Renal cortical epithelial cell (primary cell): ENCODE measurements at places on chromosomes 7 and 10.

DNA sequence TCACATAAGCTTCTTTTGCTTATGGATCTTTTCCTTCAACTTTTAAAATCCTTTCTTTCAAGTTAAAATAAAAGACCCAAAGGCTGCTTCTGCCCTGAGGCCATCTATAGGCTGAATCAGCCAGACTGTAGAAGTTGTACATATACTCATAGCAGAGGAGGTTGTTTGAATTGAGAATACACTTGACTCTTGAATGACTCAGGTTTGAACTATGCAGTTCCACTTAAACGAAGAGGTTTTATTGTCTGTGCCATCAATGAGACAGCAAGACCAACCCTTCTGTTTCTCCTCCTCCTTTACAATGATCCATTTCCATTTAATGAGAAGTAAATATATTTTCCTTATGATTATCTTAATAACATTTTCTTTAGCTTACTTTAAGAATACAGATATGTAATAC is 5.8 kb downstream of the ZNF365 start:
- DNase-seq: peak; percentile 77

DNA sequence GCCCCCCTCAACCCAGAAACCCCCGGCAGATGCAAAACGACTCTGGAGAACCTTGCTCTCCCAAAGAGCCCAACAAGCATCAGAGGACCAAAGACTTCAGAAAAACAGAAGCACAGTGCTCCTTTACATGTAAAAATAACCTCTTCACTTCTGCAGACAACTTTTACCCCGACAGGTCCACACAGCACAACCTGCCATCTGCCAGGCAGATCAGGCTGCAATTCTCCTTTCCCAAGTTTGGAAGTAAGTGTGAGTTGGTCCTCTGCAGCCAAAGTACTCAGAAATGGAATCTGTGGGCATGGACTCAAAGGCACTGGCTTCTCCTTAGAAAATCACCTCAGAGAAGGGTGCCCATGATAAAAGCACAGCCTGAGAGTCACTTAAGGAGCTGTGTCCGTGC is 26.0 kb downstream of the DOCK4 start:
- no peak for DNase-seq

DNA sequence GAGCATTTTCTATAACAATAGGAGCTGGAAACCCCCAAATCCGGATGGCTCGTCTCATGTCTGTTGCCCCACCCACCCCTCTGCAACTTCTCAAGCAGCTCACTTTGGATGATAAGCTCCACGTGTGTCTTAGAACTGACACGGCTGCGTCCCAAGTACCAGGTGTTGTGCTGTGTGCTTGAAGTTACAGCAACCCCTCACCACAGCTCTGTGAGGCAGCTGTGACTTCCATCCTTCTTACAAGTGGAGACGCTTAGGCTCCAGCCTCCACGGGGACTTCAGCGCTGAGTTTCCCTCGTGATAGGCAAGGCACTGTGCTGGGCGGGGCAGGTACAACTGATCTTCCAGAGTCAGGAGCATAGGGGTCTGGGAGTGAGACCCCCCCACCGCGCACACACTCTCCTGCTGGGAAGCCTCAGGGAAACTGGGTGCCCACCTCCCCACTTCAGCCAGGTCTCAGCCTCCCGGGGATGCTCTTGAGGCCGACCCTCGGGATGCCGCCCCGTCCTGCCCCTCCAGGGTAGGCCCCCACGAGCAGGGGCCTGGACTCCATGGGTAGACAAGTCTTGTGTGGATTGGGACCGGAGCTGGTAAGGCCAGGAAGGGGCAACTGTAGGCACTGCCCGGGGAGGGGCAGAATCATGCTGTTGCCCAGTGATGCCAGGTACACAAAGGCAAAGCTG is 31.4 kb downstream of the EN2 start:
- DNase-seq: no peak

GRCh38 chr7:18534481-18534880 is 38.9 kb downstream of the HDAC9 start:
- DNase-seq: no peak

DNA sequence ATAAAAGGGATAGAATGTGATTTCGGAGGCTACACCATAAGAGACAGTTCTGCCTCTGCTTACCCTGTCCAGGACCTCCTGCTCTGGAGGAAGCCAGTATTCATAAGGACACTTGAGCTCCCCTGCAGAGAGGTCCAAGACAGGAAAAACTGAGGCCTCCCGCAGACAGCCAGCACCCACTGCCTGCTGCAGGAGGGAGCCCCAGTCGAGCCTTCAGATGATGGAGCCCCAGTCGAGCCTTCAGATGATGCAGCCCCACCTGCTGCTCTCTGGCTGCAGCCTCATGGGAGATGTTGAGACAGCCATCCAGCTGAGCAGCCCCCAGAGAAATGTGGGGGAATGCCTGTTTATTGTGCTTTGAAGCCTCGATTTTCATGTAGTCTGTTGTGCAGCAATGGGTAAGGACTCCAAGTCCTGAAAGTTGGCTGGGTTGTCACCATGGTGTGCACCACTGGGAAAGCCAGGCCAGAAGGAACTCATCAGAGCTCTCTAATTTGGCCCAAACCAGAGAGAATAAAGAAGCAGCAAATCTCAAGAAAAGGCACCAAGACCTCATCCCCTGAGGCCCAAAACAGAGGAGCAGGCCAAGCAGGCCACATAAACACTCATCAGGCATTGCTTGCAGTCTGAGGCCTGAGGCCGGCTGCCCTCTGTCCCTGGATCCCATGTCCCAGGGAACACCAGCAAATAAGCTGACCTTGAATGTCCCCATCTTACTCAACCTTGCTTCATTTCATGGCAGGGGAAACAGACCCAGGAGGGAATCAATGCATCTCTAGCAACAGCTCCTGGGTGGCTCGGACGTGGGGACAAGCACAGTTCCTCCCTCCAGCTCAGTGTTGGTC is 30.9 kb downstream of the CALML5 start:
- DNase-seq: no peak

GRCh38 chr7:37070471-37070870 is 346.2 kb upstream of the AOAH start:
- no peak for DNase-seq

DNA sequence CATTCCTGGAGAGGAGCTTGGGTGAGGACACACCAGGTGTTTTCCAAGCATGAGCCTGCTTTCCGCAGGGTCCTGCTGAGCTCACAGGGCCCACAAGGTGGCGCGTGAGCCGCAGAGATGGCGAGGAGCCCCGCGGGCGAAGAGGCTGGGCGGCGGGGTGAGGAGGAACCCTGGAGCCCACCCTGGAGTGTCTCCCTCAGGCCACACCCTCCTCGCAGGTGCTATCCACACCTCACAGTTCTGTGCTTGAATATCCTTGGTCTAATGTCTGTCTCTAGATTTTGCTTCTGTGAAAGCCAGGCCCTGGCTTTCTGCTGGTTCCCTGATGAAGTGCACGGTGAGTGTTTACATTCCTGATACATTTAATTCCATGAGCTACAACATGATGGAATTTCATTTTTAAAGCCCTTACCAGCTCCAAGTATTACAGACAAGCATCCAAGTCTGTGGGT is 433.6 kb downstream of the ACTR3B start:
- no peak for DNase-seq

GRCh38 chr10:17904564-17904963 is 47.2 kb upstream of the SLC39A12 start:
- no peak for DNase-seq

DNA sequence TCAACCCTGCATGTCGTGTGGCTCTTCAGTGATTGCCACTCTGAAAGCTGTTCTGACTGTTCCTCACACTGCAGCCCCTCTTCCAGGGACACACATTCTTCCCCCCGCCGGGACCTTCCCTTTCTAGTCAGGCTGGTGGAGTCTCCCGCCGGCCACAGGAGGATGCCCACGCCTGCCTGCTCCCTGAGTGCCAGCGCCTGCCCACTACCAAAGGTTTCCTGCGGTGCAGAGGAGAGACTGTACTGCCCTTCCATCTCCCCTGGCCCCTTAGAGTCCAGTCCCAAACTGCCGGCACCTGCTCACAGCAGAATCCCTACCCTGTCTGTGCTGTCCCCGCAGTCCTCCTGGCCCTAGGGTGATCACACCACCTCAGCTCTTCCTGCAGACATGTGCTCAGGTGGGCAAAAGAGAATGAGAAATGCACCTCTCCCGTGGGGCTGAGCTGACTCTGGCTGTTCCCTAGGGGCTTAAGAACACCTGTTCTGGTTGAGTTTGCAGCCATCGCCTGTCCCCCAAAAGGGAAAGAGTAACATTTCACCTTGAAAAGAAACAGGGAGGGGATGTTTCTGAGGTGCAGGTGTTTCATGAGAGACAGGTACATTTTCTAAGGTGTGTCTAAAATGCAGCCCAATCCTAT is 1.4 kb downstream of the PODXL start:
- DNase-seq: no peak

DNA sequence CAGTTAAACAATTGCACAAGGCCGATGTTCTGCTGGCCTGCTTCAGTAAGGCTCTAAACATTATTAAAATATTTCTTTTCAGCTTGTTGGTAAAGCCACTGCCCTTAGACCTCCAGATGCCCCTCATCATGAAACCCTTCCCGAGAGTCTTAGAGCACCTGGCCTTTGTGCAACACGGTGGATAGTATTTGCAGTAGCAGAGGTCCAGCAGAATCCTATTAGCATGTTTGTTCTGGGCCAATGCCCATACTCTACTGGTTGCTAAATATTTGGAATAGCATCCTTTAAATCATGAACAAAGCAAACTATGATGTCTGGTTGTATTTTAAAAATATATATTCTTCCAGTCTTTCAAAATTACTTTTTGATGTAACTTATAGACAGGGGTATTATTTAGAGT is 584.6 kb downstream of the CNTNAP2 start:
- DNase-seq: no peak

DNA sequence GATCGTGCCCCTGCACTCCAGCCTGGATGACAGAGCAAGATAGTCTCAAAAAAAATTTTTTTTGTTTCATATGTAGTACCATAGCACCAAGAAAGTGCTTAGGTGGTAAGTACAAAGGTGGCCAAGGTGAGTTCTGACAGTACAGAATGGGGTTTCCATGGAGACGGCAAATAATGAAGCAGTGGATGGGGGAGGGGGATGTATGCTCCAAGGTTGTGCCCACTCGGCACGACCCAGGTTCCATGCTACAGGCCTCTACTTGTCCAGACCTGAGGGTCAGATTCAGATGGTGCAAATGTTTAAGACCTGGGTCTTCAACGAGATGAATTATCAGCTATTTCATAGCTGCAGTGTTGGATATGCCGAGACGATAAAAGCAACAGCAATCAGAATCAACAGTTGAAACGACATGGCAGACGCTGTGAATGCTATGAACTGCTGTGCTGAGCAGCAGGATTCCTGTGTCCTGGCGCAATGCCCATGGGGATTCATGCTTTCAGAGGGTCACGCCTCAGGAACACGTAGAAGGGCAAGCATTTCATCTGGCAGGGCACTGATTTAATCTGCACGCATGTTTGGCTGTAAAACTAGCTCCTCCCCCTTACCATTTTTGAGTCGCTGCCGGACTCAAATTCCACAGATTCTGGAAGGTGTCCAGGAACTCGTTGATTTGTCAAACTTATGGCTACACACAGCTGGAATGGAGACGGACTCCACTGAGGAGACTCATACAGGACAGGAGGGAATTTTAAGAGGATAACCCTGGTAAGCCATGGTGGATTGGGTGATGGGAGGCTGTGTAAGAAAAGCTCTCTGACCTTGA is 256.5 kb downstream of the FRMD4A start:
- DNase-seq: peak; percentile 99

DNA sequence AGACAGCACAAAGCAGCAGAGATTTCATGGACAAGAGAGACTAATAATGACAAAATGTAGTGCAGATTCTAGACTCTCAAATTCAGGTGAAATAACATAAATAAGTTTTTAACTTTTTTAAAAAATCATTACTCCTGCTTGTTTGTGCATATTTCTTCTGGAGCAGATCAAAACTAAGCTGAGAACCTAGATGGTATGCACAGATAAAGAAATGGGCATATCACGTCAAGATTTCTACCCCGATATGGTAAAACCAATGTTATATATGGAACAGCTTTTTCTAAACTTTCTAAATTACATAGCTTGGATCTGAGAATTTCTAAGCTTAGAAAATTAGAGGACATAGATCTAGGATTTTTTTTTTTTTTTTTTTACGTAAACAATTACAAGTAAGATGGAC is 18.2 kb downstream of the TWIST1 start:
- no peak for DNase-seq

DNA sequence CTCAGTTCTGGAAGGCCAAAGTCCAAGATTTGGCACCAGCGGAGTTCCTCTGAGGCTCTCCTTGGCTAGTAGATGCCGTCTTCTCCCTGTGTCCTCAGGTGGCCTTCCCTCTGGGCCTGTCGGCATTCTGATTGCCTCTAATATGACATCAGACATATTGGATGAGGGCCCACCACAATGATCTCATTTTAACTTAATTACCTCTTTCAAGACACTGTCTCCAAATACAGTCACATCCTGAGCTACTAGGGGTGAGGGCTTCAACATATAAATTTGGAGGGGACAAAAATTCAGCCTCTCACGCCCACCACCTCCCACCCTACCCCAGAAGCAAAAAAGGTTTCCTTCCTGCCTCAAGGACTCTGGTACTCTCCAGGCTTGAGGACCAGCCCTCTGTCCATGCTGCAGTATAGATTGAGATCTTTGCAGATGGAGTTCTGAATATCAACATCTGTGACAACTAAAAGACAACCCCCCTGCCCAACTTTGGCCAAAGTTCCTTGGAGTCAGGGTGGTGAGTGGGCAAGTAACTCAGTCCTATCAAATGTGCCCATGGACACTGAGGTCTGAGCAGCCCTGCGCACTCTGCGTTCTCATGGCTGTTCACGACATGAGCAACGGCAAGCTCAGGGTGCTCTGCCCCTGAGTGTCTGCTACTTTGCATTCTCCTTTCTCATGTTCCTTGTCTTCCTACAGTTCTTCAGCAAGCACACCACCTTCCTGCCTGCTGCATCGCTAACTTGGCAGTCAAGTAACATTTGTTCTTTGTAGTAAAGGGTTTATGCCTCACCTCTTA is 11.5 kb downstream of the TMEM176B start:
- peak; percentile 13 for DNase-seq

DNA sequence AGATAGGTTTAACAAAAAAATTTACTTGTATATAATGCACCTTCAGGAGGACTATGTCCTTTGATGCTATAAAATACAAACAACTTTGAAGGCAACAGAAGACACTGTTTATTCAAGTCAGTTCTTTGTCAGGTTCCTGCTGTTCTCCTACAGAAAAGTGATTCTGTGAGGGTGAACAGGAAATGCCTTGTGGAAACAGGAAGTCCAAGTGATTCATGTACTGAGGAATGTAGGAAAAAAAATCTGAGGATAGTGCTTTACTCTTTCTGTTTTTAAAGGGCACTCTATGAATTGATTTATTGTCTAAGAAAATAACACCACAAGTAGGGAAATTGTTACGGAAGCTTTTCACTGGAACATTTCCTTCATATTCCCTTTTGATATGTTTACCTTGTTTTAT is 171.9 kb downstream of the HDAC9 start:
- DNase-seq: peak; percentile 80
